ENCODE measurements at places on chromosomes 6 and 20.

GRCh38 chr6:73566954-73567591, 46.2 kb upstream of the EEF1A1 start:
- peak; percentile 47 for DNase-seq

- DNase-seq, result no peak
Measured at GRCh38 chr20:51512645-51513044, 29.9 kb downstream of the NFATC2 start.

DNA sequence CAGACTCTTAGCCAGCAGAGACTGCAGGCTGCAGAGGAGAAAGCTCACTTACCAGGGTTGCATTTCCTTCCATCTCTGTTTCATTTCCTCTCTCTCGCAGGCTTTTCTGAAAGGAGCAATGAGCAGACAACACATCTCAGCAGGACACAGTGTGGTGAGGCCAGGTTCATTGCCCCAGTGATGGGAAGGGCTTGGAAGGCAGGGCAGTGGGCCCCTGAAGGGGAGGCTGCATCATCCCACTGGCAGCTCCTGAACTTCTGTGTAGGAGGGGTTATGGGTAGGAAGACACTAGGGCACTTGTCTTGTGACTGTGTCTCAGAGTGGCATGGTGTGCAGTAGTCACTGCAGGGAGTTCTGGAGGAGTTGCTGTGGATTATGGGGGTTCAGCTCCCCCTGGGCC, 246.8 kb downstream of the QKI start:
- DNase-seq, result no peak

DNA sequence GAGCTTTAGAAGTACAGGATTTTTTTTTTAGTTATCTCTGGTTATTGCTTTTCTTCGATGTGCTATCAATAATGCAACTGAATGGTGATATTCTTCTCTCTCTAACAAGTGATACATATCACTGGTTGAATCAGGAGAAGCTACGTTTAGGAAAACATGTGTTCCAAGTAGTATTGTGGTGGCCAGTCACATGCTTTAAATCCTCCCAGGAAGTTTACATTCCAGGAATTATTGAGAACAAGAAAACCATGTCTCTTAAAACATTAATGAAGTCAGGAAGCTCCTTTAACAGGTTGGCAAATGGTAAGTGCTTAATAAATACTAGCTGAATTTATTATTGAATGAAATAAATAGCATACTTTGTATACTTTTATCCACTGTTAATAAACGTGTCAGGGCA, 371.1 kb downstream of the BCKDHB start:
- DNase-seq, result no peak

- no peak for DNase-seq
Measured at GRCh38 chr6:45783716-45784115, 231.9 kb downstream of the CLIC5 start.

DNA sequence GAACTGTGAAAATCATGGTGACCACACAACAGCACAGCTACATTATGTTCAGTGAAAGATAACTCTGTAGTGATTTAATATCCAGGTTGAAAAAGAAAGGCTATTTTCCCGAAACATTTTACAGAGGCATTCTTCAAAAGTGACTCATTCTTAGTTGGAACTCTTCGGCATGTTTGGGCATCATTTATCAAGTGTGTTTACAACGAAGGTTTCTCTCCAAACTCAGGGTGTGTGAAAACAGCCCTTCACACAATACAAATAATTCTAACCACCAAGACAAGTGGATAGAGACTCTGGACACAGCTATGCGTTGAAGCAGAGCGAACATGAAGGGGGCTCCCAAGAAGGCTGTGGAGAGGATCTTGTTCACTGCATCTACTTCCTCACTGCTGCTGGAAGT, 57.6 kb downstream of the CBLN4 start:
- no peak for DNase-seq

DNA sequence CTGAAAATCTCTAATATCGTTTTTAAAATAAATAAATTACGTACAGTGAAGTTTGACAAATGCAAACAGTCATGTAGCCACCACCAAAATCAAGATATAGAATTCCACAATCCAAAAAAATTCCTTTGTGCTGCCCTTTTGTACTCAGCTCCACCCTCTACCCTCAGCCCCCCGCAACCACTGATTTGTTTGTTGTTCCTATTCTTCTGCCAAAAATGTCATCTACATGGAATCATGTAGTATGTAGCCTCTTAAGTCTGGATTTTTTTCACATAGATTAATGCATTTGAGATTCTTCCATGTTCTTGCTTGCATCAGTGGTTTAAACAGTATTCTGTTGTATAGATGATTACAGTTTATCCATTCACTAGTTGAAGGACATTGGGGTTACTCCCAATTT, 8.5 kb upstream of the REPS1 start:
- DNase-seq, result no peak

DNA sequence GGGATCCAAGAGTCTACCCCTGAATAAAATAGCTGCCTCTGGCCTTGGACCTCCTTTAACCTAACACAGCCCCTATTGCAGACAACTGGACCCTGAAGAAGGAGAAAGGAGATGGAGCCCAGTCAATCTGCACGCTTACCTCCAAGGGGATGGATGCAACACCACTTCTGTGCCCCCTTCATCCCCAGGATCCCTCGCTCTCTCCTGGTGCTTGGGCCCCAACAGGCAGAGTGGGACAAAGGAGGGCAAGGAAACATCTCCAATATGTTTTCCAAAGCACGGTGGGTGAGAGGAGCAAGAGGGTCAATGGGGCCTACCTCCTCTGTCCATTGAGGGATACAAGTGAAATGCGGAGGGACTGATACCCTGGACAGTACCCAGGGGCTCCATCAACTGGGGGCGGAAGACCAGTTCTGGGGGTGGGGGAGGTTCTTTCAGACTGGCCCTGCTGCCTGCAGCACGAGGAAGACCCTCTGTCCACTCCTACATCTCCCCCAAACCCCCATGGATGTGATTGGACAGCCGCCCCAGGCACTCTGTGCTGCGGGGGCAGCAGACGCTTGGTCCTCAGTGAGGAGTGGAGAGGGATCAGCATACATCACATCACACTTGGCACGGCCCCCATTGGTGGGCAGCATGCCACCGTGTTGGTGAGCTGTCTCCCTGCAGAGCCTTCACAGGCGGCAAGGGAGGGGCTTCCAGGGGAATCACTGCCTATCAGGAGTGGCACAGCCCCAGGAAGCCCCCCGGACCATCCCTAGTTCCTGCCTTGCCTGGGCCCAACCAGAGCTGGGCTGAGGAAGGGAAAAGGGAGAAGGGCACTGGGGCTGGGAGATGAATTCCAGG, 70.6 kb downstream of the MRPL14 start:
- no peak for DNase-seq

DNA sequence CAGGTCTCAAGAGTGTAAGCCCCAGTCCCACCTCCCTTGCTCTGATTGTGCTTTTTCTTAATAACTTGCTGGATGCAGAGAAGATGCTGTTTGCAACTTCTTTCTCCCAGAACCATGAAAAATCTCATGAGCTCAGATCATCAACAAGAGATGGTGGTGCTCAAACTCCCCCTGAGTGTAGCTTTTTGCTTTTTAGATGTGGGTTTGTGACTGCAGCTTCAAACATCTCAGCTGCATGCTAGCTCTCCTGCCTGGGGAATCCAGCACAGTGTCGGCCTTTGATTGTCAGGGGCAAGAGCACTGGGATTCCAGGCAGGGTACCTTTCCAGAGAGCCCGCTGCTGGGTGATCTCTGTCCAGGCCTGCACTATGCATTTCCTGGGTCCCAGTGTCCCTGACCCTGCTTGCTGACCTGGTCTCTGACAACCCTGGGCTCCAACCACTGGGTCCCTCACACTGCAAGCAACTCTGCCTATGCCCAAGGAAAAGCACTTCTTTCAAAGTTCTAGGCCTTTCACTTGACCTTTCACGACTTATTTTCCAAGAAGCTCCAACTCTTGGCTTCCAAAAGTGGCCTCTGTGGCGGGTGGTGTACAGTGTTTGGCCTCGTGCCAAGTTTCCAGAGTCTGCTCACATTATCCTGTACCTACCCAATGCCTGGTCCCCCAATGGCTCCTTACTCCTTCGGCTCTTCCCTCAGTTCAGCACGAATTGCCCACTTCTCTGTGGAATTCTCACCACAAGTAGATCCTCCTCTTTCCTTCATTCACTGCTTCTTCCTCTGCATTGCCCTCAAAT, 69.7 kb upstream of the LY86 start:
- no peak for DNase-seq

GRCh38 chr20:59937150-59937549, 3.0 kb downstream of the PPP1R3D start:
- no peak for DNase-seq
